ENCODE measurements at places on chromosomes 16 and 17.
A peak's percentile ranks its signal among the peaks of the same experiment; 100 is the strongest.

DNA sequence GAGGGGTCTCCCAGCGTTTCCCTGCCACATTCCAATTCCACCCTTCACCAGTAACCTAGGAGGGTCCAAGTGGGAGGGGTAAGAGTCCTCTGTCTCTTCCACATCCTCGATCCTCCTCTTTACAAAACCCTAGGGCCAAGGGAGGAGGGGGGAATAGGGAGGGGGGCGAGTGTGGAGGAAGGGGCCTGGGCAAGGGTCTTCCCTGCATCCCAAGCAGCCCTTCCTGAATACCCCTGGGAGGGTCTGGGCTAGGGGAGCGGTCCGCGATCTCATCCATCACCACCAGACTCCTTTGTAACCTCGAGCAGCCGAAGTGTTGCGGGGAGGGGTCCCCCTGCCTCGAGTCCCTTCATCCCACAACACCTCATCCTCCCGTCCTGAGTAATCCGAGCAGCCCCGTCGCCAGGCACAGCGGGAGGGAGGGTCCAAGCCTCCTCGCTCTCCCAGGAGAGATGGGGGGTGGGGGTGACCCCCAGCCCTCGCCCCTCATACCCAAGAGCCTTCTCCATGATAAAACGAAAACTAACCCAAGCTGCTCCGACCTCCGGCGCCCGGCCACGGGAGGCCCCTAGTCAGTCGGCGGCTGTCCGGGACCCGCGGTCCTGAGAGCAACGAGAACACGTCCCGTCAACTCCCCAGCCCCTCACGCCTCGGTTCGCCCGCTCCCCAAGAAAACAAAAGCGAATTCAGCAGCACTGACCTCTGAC is 502 bp downstream of the SMPD3 start:
- DNase-seq = no peak

- no peak for DNase-seq
Measured at GRCh38 chr17:80759377-80759673, 214.7 kb downstream of the RPTOR start.

GRCh38 chr17:45170931-45171337 is 9.3 kb downstream of the HEXIM2 start:
- DNase-seq = no peak

DNA sequence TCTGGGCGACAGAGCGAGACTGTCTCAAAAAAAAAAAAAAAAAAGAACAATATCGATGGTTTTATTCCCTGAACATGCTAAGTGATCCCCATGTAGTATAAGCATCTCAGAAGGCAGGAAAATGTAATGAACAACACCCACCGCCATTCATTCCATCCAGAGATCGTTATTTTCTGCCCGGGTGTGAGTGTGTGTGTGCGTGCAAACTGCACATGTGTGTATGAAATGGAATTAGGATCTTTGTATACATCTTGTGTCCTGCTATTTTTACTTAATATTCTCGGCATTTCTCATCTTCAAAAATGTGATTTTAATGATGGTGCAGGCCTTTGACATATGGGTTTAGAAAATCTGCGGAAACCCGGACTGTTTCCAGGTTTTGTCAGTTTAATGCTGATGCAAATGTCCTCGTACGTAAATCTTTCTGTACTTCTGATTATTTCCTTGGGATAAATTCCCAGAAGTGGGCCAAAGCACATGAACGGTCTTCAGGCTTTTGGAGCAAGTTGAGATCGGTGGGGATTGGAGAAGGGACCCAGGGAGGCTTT is 254.8 kb downstream of the SEC14L1 start:
- DNase-seq = no peak

DNA sequence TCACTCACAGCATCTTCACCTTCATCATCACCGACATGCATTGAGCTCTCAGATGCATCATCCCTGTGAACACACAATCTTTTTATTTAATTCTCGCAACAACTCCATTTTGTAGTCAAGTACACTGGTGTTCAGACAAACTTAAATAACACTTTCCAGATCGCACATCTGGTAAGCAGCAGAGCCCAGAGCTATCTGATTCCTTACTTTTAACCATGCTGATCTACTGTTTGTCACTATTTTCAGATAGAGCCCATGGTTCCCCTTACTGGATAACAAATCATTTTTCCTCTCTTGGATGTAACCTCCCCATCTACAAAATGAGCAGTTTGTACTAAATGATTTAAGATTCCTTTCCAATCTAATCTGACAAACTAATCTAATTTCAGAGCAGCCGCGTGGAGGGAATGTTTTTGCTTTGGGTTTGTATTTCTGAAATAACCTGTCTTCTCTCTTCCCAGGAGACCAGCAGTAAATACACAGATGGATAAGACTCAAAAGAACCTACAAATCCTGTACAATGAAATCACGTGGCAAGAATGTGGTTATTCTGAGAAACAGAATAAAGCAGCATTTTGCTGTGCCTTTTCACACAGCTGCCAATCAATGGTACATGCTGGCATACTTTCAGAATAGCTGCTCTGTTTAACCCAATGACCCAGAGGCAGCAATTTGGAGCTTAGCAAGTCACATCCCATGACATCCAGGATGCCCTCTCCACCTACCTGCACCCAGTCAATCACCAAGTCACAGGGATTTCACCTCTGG is 72.9 kb upstream of the CCL2 start:
- no peak for DNase-seq

DNA sequence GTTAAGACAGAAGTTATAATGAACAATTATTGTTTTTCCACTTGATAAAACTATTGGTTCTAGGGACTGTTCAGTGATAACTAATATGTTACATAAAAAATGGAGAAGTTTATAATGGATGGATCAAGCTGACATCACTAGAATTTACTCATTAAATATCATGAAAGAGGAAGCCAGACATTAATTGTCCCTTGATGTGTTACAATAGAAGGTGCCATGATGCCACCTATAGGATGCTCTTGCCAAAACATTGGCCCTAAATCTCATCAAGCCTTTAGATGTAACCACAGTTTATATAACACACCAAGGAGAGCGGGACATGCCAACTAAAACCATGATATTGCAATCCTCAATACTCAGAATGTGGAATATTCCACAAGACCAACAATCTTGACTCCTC is 147.9 kb upstream of the MON1B start:
- no peak for DNase-seq

DNA sequence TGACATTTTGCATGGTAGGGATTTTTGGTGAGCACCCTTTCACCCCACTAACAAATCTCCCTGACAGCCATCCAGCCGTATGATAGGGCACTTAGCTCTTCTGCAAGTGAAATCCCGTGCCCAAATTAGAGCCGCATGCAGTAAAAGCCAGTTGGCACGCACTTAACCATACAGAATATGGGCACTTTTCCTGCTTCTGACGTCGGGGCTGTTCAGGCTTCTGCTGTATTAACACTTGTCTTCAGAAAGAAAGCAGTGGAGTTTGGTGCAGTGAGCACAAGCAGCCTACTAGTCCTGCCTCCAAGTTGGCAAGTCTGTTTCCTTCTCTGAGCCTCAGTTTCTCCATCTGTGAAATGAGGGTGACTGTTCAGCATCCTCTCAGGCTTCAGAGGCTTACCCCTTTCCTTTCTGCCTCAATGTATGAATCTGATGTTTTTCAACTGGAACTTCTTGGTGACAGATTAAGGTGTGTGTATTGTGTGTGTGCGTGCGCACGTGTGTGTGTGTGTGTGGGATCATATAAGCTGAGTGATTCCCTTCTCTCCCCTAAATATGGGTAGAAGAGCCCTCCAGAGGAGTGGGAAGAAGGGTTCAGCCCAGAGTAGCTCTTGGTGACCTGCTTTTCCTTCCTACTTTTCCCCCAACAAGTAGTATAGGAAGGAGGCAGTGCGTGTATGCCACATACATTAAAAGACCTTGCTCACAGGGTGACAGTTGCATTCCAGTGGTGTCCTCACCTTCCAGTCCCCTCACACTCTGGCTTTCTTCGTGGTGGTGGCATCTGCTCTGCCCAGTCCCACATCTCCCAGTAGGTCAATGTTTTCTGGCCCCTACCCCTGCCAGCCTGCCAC is 19.0 kb downstream of the IGF2BP1 start:
- DNase-seq = no peak

DNA sequence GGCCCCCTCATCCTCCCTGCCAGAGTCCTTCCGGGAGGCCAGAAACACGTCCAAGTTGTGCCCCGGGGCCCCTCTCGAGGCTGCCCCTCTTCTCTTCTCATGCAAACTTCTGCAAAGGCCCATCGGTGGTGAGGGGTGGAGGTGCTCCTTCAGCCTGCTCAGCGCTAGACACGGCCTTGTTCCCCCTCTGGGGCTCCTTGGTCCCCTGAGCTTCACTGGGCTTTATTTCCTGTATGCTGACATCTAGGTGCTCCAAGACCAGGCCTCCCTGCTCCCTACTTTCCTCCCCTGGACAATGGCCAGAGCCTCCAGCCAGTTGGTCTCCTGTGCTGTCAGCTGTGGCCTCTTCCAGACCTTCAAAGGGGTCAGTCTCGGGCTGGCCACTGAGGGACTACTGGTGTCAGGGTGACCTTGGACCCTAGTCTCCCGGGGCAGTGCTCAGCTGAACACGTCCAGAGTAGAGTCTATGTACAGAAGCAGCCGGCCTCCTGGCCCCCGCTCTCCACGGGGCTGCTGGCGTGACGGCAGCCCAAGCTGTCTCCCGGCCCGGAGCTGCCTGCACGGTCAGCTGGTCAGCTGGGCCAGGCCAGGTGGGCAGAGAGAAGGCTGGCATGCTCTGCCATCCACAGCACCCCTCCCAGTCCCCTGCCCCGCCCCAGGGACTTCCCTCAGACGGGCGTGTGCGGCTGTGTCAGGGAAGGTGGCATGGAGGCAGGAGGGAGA is 1.7 kb upstream of the PRR35 start:
- no peak for DNase-seq

GRCh38 chr17:44348234-44348987 is 3.3 kb downstream of the GRN start:
- DNase-seq = no peak

DNA sequence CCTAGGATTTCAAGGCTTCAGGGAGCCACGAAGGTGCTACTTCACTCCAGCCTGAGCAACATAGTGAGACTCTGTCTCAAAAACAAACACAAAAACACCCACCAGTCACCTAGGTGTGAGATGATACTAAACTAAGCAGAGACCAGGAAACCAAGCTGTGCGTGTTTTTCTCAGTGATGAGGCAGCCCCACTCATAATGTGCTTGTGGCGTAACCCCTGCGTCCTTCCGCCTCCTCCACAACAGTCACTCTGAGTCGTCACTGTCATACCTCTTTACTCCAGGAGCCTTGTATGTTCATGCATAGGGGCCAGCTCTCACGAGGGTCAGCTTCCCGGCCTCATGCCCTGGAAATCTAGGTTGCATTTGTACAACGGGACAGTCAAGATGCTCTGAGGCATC is 31.1 kb upstream of the SLC47A1 start:
- DNase-seq = no peak

- DNase-seq = no peak
Measured at GRCh38 chr17:8064561-8065019, 22.9 kb downstream of the ALOX12B start.

DNA sequence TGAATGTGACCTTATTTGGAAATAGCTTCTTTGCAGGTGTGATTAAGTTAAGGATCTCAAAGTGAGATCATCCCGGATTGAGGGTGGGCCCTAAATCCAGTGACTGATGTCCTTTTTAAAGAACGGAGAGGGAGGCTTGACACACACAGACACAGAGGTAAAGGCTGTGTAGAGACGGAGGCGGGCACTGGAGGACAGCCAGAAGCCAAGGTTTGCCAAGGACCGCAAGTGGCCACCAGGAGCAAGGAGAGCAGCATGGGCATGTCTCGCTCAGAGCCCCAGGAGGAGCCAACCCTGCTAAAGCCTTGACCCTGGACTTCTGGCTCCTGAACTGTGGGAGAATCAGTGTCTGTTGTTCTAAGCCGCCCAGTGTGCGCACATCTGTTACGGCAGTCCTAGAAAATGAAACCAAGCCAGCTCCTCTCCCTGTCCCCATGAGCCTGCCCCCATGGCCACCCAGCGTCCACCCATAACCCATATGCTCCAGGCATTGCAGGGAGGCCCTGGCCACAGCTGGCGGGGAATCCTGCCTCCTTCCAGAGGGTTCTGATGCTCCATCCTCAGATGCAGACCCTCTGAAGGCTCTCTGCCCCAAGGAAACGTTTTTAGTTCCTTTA is 15.2 kb downstream of the CNGB1 start:
- DNase-seq = no peak

GRCh38 chr17:76998839-76999238 is 130.6 kb downstream of the MGAT5B start:
- DNase-seq = no peak

GRCh38 chr17:5120036-5120435 is 4.2 kb downstream of the USP6 start:
- DNase-seq = no peak

- peak; percentile 70 for DNase-seq
Measured at GRCh38 chr16:711548-712320, 3.2 kb upstream of the METRN start.

DNA sequence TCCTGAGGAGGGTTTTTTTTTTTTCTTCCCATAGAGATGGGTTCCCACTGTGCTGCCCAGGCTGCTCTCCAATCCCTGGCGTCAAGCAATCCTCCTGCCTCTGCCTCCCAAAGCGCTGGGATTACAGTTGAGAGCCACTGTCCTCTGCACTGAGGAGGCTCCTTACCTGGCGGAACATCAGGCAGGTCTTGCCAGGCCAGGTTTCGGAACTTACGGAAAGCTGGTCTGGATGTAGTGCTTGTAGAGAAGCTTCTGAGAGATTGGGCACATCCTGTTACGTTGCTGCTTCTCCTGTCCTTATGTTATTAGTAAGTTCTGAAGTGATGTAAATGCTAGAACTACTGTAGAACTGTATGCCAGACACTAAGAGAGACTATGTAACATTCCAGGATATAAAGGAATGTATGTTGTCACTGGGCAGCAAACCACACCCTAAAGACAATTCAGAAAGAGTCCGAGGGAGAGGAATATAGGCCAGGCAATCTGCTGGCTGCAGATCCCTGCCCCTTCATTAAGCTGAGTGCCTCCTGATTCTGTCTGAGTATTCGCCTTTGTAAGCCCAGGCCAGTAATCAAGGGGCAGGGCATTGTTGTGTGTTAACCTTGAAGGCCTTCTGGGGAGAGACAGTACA is 21.1 kb downstream of the ETV4 start:
- DNase-seq = no peak

DNA sequence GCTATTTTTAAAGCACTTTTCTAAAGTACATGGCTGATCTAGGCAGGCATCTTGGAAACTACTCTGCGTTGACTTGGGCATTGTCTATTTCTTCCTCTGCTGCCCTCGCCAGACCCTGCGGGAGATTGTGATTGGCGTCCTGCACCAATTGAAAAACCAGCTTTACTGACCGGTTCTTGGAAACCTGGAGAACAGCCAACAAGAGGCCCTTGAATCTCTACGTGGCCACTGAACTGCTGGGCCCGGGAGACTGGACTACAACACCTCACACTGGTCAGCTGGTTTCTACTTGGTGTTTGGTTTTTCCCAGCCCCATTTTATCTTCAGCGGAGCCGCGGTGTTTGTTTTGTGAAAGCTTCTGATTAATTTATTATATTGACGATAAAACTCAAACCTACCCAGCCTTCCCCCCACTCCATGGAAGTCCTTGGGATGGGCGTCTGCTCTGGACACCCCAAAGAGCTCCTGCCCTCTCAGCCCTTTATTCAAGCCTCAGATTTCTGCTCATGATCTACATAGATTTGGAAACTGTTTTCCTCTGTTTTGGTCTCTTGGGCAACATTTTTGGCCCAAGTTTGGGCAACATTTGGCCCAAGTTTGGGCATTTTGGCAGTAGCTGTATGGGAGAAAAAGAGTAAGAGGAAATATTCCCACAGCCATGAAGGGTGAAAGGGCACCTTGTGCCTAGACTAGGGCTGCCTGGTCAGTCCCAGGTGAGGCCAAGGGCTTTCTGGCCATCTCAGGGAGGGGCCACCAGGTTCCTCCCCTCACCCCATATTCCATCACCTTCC is 4.7 kb downstream of the MLX start:
- DNase-seq = no peak
